Fibroblast of skin of left quadriceps (primary cell): ENCODE measurements at places on chromosomes 12 and 14.

GRCh38 chr14:94451826-94452225, 774 bp downstream of the SERPINA11 start:
- no peak for DNase-seq

DNA sequence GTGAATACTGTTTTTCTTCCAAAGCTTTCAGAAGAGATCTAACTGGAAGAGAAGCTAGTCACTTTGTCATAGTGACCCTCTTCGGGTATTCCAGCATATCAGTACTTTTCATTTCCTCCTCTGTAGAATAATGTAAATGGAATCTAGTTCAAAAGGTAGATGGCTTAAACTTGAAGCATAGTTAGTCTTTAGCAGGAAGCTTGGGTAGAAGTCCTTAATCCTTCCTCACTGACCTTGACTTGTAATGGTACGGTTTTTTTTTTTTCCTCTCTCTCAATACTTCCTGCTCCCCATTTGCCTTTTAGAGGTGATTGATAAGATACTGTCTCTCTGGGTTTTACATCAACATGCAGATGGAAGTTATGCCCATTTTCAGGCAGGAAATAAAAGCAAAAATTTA, 1.7 kb downstream of the FBXO34 start:
- no peak for DNase-seq

GRCh38 chr14:46887144-46887543, 235.6 kb upstream of the RPL10L start:
- no peak for DNase-seq

- no peak for DNase-seq
Measured at GRCh38 chr12:33581613-33582122, 142.0 kb upstream of the SYT10 start.

DNA sequence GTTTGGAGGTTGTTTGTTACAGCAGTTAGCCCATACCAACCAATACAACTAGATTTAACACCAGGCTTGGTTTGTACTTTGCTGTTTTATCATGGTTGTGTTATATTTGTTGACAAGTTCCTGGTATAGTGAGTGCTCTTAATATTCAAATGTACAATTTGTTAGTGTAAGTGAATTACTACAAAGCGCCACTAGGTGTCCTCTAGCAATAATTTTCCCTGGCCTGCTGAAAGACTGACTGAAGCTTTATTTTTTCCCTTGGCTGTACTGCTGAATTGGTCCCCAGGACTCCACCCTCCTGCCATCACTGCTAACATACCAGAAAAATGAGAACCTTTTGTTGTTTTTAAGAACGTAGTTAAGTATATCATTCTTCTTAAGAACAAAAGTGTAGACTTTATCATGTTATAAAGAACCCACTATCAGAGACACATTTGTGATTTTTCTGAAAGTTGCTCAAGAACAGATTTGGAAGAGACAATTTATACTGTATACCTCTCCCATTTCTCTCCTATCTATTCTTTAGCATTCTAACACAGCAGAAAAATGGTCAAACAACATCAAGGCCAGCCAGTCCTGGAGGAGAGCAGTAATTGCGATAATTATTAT, 75.3 kb upstream of the FAR2 start:
- peak; percentile 27 for DNase-seq

DNA sequence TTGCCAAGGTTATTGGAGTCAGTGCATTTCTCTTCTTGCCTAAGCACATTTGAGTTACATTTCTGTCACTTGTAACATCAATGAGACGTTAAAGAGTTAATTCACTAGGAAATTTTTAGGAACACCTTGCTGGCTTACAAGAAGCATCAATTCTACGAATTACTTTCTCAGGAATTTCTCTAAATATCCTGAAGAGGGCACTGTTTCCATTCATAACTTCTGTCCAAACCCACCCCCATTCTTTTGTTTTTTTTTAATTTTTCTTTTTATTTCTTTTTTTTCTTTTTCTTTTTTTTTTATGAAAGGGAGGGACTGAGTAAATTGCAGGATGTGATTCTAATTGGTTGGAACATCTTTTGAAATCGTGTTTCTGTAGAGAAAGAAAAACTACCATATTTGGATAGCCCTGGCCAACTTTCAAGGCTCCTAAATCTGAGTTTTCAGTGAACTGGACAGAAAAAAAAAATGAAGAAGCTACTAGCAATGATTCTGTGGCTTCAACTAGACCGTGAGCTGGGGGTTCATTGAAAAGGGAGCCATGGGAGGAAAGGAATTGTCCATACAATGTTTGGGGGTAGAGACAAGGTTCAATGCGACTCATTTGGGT, 285.3 kb downstream of the DAD1 start:
- DNase-seq, result no peak

- DNase-seq, result peak; percentile 6
Measured at GRCh38 chr12:120496413-120497340, 764 bp downstream of the DYNLL1 start.

GRCh38 chr12:83318386-83319098, 631.8 kb downstream of the TMTC2 start:
- DNase-seq, result peak; percentile 63

DNA sequence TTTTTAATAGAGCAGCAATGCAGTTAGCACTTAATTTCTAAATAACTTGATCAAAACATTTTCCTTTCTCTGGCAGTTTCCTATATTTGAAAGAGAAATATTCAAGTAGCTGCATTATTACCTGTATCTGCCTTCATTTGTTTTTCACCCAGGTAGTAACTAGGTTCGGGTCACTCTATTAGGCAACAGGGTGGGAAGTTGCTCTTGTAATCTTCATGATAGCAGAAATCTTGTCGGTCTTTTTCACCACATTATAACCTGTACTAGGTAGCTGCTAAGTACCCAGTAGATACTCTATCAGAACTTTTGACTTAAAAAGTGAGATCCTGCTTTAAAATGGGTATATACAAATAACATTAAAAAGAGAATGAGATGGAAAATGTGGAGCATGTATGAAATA, 2.4 kb upstream of the PIK3C2G start:
- no peak for DNase-seq

DNA sequence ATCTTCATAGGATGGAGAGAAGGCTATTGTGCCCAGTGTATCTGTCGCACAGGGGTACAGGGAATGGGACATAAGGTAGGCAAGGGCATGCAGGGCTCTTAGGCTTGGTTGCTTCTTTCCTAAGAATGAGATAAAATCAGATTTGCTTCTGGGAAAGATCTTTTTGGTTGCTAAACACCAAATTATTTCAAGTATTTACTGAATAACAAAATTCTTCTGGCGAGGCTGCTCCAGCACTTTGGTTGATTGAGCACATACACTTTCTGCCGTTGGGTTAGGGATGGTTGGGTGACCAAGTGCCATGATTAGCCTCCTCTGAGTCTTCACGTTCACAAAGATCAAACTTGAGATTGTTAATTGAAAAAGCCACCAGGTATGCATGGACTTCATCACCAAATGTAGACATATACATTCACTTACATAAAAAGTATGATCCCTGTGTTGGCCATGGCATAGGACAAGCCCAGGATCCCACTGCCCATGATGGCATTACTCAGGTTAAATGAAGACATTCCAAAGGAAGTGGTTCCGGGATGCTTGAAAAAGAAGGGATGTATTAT, 38.2 kb downstream of the SLC38A4 start:
- no peak for DNase-seq

DNA sequence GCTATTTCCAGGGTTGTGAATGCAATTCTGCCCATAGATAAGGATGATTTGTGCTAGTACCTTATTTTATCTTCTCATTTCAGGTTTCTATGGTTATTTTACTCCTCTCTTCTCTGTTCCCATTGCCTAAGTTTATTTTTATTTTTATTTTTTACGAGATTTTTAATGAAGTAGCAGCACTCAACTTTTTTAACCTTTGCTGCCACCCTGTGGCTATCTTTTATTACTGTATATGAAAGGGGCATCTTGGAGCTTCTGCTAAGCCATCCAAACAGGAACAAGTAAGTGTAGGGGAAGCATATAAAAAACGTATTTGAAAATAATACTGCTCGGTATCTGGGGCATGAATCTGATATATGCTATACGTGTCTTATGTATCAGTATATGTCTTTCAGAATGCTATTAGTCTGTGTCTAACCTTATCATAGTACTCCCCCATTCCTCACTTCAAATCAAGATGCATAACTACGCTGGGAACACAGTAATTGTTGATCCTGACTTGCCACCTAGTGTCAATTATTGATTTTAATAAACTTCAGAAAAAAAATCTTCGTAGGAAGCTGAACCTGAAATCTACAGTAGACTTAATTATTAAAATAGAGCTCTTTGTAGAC, 60.3 kb downstream of the KLRG1 start:
- DNase-seq, result no peak

DNA sequence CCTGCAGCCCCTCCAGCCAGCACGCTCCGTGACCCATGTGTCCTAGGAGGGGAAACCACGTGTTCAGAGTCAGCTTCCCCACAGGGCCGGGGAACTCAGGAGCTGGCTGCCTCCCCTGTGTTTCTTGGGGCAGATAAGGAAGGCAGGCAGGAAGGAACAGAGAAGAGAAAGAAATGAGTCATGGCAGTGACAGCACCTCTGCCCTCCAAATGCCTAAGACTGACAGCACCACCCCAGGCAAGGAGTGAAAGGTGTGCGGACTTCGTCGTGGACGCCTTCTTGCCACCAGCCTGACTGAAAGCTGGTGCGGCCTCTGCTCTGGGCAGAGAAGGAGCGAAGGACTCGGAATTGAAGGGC, 167.0 kb upstream of the FKBP4 start:
- DNase-seq, result no peak

- no peak for DNase-seq
Measured at GRCh38 chr12:3597526-3598210, 106.7 kb downstream of the PRMT8 start.

DNA sequence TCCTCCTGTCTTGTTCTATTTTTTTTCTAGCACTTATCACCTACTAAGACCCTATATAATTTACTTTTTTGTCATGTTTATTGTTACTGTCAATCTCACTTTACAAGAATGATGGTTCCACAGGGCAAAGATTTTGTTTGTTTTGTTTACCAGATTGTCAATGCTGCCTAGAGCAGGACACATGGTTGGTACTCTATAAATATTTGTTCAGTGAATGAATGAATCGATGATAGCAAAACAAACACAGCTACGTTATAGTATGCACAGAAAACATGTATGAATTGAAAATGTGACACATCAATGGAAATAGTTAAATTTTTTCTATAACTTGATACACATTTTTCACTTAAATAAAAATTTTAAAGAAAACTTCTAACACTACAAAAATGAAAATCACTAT, 67.1 kb upstream of the KRR1 start:
- no peak for DNase-seq

GRCh38 chr12:132713123-132713522, 2.5 kb downstream of the PGAM5 start:
- DNase-seq, result no peak

DNA sequence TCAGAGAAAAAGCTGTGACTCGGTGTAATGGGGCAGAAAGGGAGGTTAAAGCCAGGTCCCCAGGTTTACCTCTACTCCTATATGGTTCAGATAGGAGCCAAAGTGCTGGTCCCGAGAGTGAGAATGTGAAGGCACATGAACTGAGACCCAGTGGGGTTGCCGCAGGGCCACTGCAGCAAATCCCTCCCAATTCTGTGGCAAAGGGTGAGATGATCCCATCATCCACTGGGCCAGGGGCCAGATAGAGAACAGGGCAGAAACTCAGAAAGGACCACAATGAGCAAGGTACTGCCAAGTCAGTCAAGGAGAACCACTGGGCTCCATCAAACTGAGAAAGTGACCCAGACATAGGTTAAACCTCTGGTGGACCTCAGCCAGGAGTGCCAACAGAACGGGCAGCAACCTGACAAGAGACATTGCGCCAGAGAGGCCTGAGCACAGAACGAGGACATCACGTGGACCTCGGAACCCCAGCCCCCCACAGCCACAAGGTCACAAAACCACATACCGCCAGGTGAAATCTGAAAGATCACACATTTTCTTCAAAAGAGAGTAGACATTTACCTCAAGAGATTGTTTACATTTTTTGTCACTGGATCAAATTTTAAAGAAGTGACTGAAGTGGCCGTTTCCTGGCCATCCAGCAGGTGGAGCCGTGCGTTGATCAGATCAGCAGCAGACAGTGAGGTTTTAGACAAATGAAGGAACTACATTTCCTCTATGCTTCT, 20.5 kb upstream of the ITPR2 start:
- DNase-seq, result no peak
